ENCODE measurements at places on chromosomes 2 and 18.

GRCh38 chr2:187499941-187500532 is 52.0 kb upstream of the CALCRL start:
- no peak overlapping the region for H3K27ac ChIP-seq
- H3K4me1 ChIP-seq: peaks cover 4% of the 10 kb centered on the region
- DNase-seq: peak; percentile 32
- H3K4me3 ChIP-seq: no peak overlapping the region
- H3K36me3 ChIP-seq: no peaks in the 10 kb centered on the region

GRCh38 chr2:88590998-88591613 is 36.2 kb downstream of the EIF2AK3 start:
- no peaks in the 10 kb centered on the region for H3K27me3 ChIP-seq
- DNase-seq: peak; percentile 17
- H3K36me3 ChIP-seq: peaks cover 14% of the 10 kb centered on the region
- peak overlapping the region; percentile 29 for H3K27ac ChIP-seq
- H3K4me3 ChIP-seq: no peak overlapping the region
- H3K4me1 ChIP-seq: peaks cover 3% of the 10 kb centered on the region

GRCh38 chr2:38444247-38444646 is 67.2 kb upstream of the ATL2 start:
- H3K4me1 ChIP-seq: peaks cover under 1% of the 10 kb centered on the region
- peaks cover 16% of the 10 kb centered on the region for H3K27me3 ChIP-seq
- no peaks in the 10 kb centered on the region for H3K36me3 ChIP-seq
- no peak overlapping the region for H3K27ac ChIP-seq
- no peak for DNase-seq

DNA sequence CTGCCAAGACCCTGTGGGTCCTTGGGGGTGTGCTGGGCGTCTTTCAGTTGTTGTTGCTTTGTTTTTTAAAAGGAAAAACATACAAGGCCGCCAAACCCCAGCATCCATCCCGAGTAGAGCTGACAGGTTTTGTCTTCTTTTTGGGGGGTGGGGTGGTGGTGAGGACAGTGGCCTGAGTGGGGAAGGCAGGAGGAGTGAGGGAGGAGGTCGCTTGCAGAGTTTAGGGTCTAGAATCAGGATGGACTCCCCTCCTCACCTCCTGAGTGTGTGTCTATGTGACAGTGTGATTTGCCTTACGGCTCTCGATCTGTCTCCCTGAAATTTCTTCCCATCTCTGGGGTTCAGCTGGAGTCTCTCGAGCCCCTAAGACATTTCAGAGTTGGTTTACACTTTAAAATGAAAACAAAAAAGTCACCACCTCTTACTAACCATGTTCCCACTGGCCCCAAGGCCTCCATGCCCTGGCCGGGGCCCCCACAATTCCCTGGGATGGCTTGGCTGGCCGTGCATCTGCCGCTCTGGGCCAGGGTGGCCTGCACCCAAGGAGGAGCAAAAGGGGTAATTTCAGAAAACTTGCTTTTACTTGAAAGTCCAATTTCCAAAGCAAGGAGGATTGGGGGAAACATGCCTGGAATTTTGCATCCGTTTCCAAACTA is 5.0 kb downstream of the SIX3 start:
- DNase-seq: no peak
- peaks cover 95% of the 10 kb centered on the region for H3K27me3 ChIP-seq
- no peak overlapping the region for H3K4me3 ChIP-seq
- H3K36me3 ChIP-seq: no peaks in the 10 kb centered on the region
- peaks cover 27% of the 10 kb centered on the region for H3K4me1 ChIP-seq

- H3K27me3 ChIP-seq: no peaks in the 10 kb centered on the region
- H3K27ac ChIP-seq: no peak overlapping the region
- H3K4me1 ChIP-seq: no peaks in the 10 kb centered on the region
- H3K36me3 ChIP-seq: no peaks in the 10 kb centered on the region
- no peak overlapping the region for H3K4me3 ChIP-seq
These were observed 423.3 kb downstream of the LRP1B start for GRCh38 chr2:141707486-141707885.

Data from activated naive CD8-positive, alpha-beta T cell treated with anti-CD3 and anti-CD28 coated beads for 36 hours (primary cell).